ENCODE measurements at places on chromosomes 2 and 18.

DNA sequence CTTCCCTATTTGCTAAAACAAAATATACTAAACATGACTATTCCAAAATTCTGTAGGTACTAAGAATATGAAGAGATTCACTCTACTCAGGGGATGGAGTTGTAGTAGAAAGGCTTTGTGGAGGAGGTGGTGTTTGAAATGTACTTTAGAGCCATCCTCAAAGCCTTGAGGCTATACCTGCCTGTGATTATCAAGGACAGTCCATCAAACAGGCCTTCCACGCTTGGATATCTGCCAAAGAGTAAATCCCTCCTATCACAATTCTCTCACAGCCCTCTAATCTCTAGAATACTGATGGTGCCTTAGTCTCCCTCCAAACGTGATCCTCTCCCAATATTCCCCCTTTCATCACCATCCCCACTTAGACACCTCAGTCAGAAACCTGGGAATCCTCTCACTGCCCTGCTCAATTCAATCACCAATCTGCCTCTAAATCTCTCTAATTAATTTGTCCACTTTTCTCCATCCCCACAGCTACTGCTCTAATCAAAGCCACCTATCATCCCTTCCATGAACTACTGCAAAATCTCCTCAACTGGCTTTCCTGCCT, 13.1 kb downstream of the SOS1 start:
- no peak for DNase-seq

GRCh38 chr2:207437136-207437523, 92.6 kb upstream of the CREB1 start:
- no peak for DNase-seq

GRCh38 chr18:78733762-78734613, 245.6 kb upstream of the SALL3 start:
- no peak for DNase-seq

DNA sequence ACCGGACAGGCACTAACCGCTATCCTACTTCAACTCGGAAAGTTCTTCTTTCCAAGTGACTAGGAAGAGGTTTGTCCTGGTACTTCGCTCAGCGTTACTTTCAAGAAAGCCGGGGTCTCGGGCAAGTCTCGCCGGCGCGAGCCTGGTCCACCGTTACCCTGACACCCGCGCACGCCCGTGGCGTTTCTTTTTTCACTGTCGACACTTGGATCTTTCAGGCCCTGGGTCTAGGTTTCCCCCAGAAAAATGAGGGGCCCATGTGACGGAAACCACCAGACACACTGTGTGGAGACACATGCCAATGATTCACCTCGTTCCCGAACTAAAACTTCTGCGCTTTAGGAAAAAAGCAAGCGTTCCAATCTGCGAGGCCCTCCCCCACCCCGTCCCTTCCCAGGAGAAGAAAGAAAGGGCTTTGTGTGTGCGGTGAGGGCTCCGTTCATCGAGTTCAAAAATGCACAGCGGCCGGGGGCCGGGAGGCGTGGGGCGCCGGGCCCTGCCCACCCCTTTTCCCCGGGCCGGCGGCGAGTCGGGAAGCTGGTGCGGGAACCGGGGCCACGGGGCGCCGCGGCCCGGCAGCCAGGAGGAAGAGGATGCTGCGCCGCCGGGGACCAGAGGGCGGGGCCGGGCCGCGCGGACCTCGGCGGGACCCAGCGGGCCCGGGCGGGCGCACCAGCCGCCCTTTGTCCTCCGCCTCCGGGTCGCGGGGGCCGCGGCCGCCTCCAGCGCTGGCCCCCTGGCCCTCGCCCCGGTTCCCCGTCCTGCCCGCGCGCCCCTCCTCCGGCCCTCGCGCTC, 2.6 kb downstream of the ZNF521 start:
- peak; percentile 89 for DNase-seq

DNA sequence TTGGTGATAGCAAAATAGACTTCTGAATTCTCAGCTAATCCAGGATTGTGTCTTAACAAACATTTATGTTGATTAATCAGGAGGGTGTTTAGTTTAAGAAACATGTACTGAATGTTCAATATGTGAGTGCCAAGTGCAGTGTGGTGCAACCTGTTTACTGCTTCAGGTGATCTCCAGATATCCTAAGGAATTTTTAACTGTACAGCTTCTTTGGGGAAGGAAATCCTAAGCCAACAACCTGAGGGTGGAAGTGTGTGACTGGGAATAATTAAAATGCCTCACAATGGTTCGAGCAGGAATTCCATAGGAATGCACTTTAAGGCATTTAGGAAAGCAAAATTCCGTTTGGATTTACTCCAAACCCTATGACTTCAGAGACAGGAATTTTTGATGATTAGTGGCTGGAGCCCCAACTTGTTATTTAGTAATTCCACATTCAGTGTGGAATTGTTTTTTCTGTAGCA, 16.4 kb downstream of the CRIM1 start:
- peak; percentile 67 for DNase-seq

- no peak for DNase-seq
These were observed 49.1 kb downstream of the EML6 start for GRCh38 chr2:54772531-54772930.

GRCh38 chr2:118670838-118671237, 176.6 kb downstream of the EN1 start:
- DNase-seq: no peak

DNA sequence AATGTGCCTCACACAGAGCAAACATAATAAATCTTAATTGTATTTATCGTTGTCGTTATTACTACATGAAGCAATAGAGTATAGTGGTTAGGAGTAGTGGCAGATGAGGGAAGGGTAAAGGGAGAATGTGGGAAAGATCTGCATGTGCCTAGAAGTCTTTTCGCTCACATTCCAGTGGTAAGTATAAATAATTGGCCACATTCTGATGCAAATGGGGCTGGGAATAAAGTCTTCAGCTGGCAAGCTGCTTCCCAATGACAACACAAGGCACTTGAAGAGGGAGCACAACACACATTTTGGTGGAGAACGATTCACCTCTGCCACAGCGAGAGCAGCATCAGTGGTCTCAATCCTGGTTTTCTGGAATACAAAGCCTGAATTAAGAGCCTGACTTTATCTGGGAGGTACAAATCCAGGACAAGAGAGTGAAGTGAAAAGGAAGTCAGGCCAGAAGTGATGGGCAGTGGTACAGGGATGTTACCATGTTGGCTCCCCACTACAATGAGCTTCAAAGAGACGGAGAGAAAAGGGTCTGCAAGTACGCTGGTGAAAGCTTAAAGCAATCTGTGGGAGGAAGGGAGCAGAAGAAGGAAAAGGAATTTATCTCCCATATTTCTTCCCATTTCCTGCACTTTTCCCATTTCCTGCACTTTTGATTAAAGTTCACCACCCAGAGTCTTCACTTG, 112.3 kb downstream of the ARHGAP15 start:
- DNase-seq: no peak

DNA sequence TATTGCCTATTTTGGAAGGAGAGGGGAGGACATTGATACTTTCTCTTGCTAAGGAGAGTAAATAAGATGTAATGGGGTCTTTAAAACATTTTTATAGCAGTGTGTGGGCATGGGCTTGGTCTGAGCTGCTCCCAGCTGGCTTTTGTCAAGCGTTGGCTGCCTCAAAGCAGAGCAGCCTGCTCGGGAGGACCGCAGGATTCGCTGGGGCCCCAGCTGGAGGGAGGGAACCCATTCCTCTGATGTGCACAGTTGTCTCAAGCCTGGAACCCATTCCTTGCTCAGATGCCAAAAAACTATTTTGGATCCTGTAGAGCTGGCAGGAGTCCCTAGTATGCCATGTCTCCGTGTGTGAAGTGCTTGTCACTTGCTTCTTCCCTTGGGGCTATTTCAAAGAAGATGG, 59.4 kb upstream of the RMDN2 start:
- DNase-seq: no peak

- DNase-seq: peak; percentile 92
These were observed 42.1 kb upstream of the TRIM43B start for GRCh38 chr2:95526360-95527341.

- DNase-seq: no peak
These were observed 75.6 kb upstream of the MGAT5 start for GRCh38 chr2:134178138-134178877.

GRCh38 chr2:191069606-191070005, 55.6 kb upstream of the STAT1 start:
- DNase-seq: no peak

GRCh38 chr2:105768961-105769452, 24.3 kb downstream of the NCK2 start:
- DNase-seq: no peak

GRCh38 chr2:46161315-46161714, 135.9 kb upstream of the EPAS1 start:
- no peak for DNase-seq

DNA sequence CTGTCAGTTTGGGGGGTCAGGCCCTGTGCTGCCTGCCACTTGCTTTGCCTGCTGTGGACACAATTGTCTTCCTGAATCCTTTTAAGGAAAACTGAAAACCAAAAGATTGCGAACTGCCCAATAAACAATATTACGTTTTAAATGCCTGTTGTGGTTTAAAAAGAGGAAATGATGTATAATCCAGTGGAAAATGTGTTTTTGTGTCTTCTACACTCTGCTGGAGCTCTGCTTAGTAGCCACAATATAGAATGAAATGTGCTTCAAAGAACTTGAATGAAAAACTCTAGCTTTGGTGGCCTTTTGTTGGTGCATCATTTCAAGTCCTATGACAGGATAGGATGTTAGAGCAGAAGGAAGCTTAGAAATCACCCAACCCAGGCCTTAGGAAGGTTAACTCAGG, 23.2 kb upstream of the CABYR start:
- no peak for DNase-seq

DNA sequence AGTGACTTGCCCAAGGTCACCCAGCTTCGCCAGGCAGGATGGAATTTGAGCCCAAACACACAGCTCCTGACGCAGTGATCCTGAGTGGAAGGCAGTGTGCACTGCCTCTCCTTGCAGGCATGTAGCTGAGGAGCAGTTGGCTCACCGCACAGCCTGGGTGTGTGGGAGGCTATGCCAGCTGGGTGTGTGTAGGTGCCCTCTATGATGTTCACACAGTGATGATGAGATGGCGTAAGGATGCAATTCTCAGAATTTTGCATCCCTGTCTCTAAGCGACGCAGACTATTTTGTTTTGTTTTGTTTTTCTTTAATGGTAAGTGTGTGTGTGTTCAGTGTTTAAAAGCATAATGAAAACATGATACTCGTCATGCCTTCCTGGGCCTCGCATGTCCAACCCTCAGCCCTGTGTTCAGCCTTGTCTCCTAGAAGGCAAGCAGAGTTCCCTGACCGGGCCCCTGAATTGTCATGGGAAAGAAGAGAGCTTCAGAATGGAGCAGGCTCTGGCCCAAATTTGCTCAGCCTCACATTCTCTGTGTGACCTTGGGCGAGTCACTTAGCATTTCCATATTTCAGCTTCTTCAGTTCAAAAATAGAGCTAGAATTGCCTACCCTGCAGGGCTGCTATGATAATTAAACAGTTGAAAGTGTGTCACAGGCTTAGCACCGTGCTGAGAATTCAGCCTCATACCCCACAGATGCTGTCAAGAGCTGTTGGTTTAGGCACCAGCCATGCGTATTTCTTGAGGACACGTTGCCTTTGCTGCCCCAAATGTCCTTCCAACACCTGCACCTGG, 603.6 kb upstream of the RAB6C start:
- DNase-seq: no peak

DNA sequence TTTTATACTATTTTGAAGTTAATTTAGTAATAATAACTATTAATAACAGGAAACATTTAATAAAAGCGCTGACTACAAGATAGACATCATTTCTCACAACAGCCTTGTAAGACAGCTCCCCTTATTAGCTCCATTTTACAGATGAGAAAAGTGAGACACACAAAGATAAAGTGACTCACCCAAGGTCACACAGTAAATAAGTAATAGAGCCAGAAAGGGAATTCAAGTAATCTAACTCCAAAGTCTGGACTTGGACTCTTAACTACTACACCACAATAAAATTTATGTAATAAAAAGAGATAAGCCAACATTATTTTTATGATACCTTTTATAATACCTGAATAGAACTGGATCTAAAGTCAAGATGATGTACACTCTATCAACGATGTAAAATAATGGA, 25.3 kb downstream of the EXOC6B start:
- no peak for DNase-seq

DNA sequence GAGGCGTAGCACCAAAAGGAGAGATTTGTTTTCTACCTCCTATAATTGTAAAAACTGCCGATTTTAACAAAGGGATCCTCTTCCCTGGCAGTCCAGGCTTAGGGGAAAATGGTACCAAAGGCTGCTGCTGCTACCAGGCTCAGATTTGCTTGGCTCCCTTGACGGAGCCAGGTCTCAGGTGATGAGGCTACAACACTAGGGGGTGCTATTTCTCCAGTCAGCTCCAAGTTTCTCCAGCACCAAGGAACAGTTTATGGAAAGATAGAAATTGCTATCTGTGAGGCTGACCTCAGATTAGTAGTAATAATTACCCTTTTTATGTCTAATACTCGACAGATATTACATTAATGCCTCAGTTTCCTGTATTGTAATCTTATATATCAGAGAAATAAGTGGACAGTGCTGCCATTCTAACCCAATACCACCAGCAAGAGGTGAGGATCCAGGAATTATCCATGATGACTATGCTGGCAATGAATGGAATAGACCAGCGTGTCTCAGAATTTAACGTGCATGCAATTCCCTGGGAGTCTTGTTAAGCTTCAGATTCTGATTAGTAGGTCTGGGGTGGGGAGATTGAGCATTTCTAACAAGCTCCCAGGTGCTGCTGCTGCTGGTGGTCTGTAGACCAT, 111.3 kb downstream of the ESCO1 start:
- peak; percentile 31 for DNase-seq

- DNase-seq: no peak
These were observed 205.3 kb upstream of the CDH20 start for GRCh38 chr18:61127714-61128467.

DNA sequence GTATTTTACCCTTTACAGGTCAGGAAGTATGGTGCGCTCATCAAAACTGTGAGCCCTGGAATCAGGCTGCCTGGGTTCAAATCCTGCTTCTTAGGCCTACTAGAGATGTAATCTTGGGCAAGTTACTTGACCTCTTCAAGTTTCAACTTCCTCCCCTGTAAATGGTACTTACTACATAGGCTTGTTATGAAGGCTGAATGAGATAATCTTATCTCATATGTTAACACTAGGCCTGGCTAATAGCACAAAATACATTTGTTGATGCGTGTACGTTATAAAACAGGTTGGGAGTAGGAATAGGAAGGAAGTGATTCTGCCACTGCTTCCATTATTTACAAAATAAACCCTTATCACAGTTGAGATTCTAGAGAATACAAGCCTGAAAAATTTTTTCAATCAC, 1.7 kb upstream of the RFTN2 start:
- DNase-seq: no peak

- DNase-seq: no peak
These were observed 4.7 kb downstream of the RTKN start for GRCh38 chr2:74436848-74437695.

DNA sequence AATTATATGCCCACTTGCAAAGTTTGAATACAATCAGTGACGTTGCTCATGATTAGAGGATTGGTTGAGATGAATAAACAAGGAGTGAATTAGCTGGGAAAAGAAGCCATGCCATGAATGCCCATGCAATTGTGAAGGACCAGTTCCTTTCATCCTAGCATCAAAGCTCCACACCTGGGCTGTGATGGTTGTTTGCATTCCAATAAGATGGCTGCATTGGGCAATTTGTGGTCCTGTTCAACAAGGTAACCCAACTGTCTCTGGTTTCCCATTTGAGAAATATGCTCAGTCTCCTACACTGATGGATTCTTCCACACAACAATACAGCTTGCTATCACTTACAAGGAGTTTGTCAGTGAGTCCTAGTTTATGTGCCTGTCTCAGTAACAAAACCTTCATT, 550.2 kb downstream of the STK39 start:
- no peak for DNase-seq
